Activated CD4-positive, alpha-beta T cell treated with anti-CD3 and anti-CD28 coated beads, Interleukin-2, amount 50 U/mL, for 24 hours (primary cell): ENCODE measurements at places on chromosomes 7 and 10.

DNA sequence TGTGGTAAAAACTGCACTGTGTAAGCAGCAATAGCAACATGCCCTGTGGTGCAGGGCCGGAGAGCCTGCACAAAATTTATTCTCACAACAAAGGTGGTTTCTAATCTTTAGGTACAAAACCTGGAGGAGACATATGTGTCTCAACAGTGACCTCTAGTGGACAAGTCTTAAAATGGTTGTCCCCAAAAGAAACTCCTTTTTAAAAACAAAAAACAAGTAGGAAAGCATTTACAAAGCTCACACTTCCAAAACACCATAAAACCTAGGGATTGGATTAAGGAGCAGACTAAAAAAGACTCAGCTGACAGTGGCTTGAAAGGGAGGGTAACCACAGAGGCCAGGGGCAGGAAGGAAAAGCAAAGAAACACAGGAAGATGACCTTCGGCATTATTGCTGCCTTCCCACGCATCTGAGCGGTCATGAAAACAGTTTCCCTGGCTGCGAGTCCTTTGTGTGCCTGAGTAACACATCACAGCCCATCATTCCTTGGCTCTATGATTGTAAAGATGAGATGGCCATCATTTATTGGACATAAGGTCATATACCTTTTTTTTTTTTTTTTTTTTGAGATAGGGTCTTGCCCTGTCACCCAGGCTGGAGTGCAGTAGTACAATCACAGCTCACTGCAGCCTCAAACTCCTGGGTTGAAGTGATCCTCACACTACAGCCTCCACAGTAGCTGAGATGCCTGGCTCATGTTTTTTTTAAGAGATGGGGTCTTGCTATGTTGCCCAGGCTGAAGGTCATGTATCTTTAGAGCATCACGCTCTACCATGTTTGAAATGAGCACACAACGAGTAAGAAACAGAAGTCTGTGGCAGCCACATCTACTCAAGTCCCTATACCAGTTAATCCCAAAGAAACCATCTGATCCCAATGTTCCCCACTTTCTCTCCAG is 39.5 kb downstream of the RSU1 start:
- DNase-seq, result no peak

DNA sequence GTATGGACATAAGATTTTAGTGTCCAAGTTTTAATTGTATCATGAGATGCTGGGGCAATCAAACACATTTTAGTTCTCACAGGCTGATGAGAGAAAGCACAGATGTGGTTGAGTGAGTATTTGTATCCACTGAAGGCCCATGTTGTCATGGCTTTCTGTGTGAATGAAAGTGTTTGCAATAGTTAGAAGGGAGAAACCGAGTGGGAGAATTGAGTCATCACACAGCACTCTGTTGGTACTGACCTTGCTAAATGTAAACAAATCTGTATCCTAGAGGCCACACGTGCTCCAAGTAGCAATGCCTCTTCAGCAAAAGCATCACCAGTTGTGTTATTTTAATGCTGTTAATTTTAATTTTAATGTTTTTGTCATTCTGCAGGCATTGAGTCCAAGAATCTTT is 121.2 kb downstream of the EMX2 start:
- DNase-seq, result no peak

DNA sequence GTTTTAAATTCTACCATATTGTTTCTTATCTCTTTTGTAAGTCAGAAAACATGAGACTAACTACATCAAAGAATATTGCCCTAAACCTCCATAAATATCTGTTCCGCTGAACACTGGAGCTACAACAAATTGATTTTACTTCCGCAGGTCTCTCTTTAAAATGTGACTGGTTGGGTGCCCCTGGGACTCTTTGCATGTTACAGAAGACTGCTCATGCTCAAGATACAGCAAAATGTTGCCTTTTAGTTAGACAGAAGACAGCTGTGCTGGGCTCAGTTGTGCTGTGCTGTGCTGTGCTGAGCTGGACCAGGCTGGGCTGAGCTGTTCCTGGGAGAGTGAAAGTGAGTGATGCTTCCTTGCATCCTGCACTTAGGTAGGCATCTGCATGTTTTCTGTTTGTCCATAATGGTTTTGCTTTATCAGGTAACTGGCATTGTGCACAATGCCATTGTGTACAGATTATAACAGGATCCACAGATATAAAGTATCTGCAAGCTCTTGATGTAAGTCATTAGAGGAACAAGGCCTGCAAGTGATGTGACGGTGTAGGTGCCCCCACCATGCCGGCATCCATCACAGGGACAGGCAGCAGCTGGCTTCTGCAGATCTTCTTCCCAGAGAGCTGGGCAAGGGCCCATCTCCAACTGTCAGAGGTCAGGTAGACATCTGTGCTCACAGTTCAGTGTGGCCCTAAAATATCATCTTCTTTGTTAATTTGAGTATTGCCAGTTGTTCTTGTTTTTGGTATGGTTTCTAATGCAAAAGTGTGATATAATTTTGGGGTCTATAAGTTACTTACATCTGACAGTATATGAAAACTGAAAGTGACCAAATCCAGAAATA is 972.5 kb upstream of the CELF2 start:
- no peak for DNase-seq

DNA sequence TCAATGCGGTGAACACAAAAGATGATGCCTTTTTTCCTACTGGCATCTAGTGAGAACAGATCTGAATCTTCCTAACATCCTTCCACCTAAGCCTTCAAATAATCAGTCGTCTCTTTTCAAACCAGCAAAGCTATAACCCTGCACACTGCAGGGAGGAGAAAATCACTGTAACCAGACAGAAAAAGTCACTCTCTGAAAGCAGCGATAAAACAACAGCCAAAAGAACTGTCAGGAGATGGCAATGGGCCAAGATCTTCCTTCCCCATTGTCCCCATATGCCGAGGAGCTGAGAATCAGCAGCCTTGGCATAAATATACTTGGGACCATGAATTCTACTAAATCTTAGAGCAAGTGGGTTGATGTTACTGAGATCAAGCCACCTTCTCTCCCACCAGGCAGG is 13.1 kb downstream of the FZD9 start:
- DNase-seq, result no peak

DNA sequence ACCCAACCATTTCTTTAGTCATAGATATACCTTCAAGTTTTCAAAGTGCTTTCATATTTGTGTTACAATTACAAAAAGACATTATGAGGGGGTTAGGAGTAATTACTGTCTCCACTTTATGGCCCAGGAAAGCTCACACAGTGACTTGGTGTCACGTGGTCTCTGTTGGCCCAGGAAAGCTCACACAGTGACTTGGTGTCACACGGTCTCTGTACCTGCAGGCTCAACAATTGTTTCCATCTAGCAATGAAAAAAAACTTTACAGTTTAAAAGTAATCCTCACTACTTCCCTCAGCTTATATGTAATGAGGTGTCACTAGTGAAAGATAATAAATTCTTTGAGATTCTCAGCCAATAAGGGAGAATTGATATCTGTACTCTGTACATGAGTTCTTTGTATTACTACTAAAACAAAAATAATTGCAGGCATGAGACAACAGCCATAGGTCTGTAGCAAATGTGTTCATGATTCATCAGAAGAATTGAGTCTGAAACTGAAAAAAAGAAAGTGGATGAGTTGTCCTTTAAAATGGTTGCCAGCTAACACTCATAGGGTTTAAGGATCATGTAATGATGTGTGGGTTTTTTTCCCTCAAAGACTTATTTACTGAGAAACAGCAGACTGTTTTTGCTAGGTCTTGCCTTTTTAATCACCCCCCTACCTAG is 10.9 kb downstream of the OGDH start:
- DNase-seq, result no peak

GRCh38 chr7:112202816-112203215 is 3.4 kb downstream of the DOCK4 start:
- no peak for DNase-seq

DNA sequence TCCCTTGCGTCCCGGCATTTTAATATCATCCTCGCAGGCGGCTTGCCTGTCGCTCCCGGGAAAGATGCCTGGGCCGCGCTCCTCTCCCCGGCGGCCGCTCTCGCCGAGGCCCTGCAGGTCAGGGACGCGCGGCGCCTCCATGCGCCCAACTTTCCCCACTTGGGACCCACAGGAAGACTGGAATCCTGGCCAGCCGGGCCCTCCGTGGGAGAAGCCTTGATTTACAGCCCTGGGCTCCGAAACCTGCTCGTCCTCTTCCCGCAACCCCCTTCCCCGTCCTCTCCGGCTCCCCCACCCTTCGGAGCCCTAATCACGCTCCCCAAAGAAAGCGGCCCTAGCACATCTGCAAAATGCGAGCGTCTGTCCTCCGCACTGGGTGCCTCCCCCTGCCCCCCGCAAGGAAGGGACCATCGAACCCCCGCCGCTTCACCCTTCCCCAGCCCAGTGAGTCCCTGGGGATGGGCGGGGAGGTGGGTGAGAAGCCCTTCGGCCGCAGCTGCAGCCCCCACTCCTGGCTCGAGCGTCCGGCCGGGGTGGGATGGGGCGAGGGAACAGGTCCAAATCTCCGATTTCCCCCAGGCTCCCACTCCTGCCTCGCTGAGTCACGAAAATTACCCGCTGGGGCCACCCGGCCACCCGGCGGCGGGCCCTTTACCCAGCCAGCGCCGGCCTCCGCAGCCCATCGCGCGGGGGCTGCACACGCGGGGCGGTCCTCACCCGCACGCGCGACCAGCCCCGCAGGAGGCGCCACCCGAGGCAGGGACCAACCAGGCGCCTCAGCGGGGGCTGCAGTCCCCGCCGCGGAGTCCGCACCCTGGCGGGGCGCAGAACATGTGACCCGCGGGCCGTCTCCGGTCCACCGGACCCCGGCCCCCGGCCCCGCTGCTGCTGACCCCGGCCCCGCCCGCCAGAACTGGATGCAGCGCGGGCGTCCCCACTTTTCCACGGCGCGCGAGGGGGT is 695 bp downstream of the HSPA12A start:
- DNase-seq, result no peak

DNA sequence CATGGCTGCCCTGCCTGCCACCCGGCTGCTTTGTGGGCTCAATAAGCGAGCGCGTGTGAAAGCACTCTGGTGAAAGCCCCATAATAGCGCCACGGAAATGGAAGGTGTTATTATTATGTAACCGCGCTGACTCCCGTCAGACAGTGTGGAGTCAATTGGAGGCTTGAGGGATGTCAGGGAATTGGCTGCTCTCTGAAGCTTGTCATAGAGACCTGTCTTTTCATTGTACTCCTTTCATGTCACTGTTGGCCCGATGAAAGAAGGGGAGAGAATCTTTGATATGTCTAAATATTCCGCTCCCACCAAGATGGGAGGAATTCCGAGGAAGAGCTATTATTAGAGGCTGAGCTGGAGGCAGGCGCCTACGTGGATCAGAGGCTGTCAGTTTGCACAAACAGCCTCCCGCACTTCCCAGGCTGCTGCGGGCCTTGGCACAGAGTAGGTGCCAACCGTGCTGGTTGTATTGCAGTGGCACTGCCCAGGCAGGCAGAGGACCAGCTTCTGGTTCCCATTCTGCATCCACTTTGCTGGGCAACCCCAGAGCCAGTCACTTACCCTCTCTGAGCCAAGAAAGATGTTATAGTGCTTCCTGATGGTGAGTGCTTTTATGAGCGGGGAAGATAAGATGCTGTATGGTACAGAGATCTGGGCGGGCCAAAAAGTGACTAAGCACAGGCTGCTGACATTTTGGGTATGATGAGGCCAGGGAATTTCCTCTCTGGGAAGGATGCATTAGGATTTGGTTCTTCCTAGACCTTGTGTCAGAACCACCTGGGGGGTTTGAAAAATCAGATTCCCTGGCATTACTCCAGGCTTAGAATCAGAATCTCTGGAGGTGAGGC is 151.4 kb downstream of the RPS24 start:
- no peak for DNase-seq

GRCh38 chr10:123007558-123008354 is 839 bp downstream of the IKZF5 start:
- DNase-seq, result no peak

GRCh38 chr10:120689777-120690529 is 161.2 kb upstream of the WDR11 start:
- DNase-seq, result no peak

DNA sequence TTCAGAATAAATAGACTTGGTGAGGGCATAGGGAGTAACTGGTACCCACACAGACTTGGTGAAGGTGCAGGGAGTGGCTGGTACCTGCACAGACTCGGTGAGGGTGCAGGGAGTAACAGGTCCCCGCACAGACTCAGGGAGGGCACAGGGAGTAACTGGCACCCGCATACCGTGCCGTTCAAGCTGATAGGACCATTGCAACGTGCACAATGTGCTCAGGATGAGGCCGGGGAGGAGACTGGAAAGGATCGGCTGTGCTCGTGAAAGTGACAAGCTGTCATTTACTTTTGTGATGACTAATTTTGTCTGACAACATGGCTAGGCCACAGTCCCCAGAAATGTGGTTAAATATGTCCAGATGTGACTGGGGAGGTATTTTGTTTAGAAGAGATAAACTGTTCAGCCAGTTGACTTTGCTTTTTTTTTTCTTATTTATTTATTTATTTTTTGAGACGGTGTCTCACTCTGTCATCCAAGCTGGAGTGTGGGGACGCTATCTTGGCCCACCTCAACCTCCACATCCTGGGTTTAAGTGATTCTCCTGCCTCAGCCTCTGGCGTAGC is 76.2 kb upstream of the NMT2 start:
- no peak for DNase-seq

GRCh38 chr10:129968020-129968852 is 4.2 kb upstream of the EBF3 start:
- no peak for DNase-seq

DNA sequence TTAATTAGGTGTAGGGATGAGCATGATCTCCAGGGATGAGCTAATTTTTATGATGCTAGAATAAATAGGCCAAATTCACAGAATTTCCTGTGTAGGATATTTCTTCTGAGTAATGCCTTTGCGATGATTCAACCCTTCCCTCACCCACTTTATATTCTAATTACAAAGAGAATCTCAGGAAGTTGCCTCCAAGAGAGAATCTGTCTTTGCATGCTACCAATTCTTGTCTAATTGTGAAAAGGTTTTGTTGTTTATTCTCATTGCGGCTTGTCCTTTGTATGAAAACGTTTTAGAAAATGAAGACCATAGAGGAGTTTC is 6.3 kb downstream of the C7orf57 start:
- no peak for DNase-seq

DNA sequence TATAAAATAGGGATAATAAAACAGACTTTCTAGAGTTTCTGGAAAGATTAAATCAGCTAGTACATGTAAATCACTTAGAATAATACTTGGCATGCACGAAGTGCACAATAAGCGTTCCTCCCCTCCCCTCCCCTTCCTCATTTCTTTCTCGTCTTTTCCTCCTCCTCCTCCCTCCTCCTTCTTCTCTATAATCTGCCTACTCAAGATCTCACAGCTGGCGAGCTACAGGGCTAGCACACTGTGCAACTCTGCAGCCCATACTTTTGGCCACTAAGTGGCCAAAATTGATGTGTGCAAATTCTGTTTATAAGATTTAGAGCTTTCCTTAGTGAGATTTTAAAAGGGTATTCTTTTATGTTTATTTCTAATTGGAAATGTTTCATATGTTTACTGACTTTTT is 565.3 kb downstream of the PHTF2 start:
- DNase-seq, result no peak

DNA sequence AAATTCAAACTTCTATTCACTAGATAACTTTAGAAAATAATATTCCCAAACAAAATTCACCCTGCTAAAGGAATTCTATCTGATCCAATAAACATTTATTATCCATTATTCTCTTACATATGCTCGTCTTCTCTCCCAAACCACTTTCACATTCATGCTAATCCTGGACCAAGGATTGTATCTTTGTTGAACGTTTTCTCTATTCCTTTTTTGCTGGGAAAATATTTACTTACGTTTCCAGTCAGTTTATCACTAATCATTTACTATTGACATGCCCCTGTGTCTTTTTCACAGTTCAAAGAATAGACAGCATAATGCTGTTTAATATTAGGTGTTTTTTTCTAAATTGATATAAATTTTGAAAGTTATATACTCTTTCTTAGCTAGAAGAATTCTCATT is 3.2 kb downstream of the TEX47 start:
- DNase-seq, result no peak
